Activated B cell treated with CpG ODN at 0.5 μM for 24 hours (primary cell): ENCODE measurements at places on chromosomes 12 and 14.
A peak's percentile ranks its signal among the peaks of the same experiment; 100 is the strongest.

DNA sequence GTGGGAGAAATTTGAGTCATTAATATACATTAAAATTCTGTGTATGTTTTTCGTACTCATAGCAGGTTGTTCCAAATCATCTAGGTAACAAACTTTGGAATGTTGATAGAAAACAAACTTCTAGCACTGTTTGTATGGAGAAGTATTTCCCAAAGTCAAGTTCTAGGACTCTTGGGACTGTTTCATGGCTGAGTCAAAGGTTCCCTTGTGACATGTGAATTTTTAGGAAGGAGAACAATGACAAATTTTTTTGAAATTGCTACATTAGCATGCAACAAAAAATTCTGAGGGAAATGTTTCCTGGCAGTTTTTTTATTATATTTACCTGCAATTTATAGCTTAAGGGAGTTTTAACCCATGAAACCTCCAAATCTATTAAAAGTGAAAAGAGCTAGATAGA is 73.8 kb downstream of the RASSF8 start:
- DNase-seq: no peak

GRCh38 chr14:61609884-61610283 is 85.4 kb upstream of the HIF1A start:
- no peak for DNase-seq

GRCh38 chr14:52248057-52248456 is 19.4 kb upstream of the PTGDR start:
- DNase-seq: no peak

GRCh38 chr12:2171672-2172426 is 119.1 kb downstream of the CACNA1C start:
- DNase-seq: no peak

DNA sequence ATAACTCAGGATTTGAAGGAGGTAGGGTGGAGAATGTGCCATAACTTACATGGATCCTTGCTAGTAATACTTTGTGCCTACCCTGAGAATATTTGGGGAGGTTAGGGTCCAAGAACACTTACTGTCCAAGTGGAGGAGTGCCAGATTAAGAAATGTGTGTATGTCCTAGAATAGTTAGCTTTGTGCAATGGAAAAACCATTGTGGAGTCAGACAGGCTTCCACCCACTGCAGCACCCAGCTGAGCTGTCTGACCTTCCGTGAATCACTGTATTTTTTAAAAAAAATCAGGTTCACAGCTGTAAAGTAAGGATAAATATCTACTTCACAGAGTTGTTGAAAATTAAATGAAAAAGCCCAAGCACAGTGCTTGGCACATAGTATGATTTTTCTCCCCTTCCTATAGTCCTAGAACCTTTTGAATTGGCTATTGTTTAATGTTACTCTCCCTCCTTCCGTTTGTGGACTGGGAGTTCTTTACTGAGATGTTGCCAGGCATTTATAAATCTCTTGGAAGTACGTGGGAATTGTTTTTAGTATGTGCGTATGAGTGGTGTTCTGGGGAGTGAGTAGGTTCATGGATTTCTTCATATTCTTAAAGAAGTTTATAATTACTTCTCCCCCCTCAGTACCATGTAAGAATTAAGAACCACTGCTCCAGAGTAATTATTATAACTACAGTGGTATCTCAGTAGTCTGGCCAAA is 9.2 kb downstream of the RAB21 start:
- DNase-seq: no peak

DNA sequence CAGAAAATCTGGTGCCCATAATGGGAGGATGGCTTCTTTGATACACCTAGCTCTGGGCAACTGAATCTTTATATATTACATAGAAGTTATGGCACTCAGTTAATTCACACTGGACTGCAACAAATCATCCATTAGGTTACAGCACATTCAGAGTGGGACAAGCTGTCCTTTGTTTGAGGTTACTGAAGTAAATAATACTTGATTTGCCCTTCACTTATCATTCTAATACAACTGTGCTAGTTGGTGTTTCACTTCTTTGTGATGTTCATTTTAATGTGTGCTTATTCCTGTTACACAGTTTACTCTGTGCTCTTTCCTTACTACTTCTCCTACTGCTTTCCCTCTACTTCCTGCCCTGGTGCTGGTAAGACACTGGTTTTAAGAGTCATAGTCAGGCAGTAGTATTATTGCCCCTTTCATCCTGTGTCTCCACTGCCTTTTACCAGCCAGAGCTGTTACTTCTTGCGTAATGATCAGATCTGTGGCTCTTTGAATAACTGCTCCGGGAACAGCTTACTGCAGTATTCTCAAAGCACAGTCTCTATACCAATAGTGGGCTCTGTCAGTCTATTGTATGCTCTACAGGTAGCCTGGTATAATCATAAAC is 36.4 kb upstream of the GXYLT1 start:
- DNase-seq: no peak

- DNase-seq: no peak
Observed at GRCh38 chr12:107134558-107134957, 41.2 kb upstream of the CRY1 start.

DNA sequence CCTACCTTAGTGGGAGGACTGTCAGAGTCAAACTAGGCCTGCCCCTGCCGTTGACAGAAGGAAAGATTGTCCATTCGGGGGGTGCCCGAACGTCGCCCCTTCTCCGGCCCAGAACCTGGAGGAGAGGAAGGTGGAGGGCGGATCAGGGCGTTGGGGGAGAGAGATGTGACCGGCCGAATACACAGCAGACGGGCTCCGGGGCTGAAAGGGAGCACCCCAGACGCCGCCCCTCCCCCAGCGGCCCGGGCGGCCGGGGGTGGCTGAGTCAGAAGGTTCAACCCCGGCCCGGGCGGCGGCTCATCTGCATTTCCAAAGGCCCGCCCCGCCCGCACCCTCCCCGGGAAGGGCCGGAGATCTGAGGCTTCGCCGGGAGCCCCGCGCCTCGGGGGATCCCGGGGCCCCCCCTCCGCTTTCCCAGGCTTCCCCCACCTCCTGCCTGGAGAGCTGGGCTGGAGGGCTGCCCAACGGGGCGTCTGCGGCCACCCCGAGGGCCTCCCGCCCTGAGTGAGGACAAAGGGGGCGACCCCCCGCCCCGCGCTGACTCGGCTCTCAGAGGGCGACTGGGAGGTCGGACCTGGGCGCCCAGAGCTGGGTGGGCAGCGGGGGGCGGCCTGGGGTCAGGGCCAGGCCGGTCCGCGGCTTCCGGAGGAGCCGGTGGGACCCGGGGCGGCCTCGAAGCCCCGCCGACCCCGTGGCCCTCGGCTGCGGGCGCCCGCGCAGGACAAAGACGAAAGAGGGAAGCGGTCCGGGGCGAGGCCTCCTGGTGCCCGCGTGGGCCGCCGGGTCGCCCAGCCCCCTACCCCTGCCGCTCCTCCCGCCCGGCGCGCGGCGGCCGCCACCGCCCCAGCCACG is 3.7 kb upstream of the SETD1B start:
- peak; percentile 79 for DNase-seq

GRCh38 chr12:68370667-68371066 is 38.5 kb upstream of the MDM1 start:
- DNase-seq: no peak

GRCh38 chr14:96357216-96357615 is 5.9 kb downstream of the ATG2B start:
- no peak for DNase-seq

DNA sequence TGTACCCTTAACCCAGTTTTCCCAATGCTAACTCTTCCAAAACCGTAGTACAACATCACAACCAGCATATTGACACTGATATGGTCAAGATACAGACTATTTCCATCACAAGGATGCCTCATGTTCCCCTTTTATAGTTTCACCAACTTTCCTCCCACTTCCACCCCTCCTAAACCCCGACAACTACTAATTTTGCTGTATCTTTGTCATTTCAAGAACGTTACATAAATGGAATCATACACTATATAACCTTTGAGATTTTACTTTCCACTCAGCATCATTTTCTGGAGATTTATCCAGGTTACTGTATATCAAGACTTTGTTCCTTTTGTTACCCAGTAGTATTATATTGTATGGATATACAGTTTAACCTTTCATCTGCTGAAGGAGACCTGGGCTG is 88.9 kb downstream of the MED13L start:
- DNase-seq: no peak

GRCh38 chr14:70315942-70316341 is 43.5 kb downstream of the COX16 start:
- no peak for DNase-seq

DNA sequence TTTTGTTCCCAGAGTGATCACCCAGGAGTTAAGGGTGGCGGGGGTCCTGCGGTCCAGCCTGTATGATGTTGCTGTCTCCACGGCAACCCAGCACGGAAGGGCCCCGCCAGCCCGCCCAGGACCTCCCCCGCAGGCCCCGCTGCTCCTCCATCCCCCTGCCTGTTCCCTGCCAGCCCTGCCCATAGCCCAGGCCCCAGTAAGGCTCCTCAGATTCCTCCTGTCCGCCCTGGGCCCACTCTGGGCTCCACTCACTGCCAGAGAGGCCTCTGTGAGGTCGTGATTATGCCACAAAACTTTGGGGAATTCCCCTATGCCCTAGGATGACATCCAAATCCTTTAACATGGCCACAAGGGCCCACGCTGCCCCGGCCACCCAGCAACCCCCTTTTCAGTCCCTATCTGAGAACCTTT is 20.8 kb downstream of the HSP90AA1 start:
- DNase-seq: no peak

GRCh38 chr14:76386944-76387782 is 11.2 kb downstream of the ESRRB start:
- peak; percentile 28 for DNase-seq

GRCh38 chr14:61498811-61499210 is 177.4 kb downstream of the PRKCH start:
- DNase-seq: no peak

DNA sequence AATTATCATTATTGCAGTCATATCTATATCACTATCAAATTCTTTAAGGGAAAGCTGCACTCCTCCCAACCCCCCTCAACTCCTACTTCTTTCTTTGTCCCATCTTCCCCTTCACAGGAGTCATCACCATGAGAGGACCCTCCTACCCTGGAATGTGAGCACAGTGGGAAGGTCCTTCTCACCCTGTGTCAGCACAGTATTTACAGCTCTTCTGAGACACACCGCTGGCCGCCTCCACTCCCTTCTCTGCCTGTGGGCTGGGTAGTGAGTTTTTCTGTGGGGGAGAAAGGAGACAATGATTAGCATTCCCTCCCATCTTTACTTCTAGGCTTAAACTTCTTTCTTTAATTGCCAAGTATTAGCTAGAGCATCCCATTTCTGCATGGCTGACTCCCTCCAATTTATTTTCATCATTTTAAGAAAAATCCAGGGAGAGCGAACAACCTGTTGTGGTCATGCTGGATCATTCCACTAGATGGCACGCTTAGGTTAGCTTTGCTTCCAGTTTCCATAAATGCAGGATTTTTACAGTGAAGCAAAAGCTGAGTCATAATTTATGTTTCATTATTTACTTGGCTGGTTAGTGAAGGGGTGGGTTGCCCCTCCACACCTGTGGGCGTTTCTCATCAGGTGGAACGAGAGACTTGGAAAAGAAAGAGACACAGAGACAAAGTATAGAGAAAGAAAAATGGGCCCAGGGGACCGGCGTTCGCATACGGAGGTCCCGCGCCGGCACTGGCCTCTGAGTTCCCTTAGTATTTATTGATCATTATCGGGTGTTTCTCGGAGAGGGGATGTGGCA is 188.5 kb downstream of the ALX1 start:
- no peak for DNase-seq

- DNase-seq: no peak
Observed at GRCh38 chr14:80792771-80793170, 148.8 kb downstream of the CEP128 start.

GRCh38 chr12:92722897-92723296 is 20.1 kb downstream of the PLEKHG7 start:
- no peak for DNase-seq

GRCh38 chr12:9258676-9259075 is 50.5 kb upstream of the PZP start:
- no peak for DNase-seq
